NCI-H2029 treated with DMSO at 0.1 percent for 48 hours (cell line): ENCODE measurements at places on chromosomes 6 and 20.
A peak's percentile ranks its signal among the peaks of the same experiment; 100 is the strongest.

DNA sequence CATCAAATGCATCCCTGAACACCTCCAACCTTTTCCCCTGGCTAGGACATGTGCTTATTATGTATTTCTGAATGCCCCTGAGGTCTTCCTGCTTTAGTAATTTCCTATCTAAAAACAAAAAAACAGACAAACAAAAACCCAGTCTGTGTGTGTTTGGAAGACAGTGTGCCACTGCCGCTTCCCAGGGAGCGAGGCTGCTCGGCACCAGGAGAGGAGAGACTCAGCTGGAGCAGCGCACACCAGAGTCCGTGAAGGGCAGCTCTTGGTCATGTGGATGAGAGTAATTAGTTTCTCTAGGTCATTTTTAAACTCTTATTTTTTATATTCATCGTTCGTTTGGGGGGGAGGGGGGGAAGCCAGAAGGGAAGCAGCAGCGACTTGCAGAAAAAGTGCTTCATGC is 10.0 kb upstream of the ANKRD60 start:
- DNase-seq, result no peak

DNA sequence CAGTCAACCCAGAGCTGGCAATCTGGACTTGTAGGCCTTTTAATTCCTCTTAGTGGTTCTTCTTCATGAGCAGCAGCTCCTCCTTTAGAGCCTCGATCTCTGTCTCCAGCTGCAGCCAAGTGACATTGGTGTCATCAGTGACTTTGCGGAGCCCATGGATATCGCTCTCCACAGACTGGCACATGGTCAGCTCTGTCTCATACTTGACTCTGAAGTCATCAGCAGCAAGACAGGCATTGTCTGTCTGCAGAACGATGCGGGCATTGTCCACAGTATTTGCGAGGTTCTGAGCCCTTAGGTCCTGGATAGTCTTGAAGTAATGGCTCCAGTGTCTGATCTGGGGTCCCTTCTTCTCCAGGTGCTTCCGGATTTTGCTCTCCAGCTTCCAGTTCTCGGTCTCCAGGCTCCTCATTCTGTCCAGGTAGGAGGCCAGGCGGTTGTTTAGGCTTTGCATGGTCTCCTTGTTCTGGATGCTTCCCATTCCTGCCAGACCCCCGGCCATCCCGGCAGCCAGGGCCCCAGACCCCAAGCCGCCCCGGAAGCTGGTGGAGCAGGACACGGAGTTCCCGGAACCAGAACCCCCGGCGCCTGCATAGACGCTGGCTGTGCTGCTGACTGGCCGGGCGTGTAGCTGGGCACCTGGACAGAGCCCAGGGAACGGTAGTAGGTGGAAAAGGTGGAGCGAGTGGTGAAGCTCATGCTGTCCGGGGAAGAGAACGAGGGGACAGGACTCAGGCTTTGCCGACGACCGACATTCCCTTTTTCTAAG is 15.1 kb downstream of the RFPL4B start:
- DNase-seq, result no peak

DNA sequence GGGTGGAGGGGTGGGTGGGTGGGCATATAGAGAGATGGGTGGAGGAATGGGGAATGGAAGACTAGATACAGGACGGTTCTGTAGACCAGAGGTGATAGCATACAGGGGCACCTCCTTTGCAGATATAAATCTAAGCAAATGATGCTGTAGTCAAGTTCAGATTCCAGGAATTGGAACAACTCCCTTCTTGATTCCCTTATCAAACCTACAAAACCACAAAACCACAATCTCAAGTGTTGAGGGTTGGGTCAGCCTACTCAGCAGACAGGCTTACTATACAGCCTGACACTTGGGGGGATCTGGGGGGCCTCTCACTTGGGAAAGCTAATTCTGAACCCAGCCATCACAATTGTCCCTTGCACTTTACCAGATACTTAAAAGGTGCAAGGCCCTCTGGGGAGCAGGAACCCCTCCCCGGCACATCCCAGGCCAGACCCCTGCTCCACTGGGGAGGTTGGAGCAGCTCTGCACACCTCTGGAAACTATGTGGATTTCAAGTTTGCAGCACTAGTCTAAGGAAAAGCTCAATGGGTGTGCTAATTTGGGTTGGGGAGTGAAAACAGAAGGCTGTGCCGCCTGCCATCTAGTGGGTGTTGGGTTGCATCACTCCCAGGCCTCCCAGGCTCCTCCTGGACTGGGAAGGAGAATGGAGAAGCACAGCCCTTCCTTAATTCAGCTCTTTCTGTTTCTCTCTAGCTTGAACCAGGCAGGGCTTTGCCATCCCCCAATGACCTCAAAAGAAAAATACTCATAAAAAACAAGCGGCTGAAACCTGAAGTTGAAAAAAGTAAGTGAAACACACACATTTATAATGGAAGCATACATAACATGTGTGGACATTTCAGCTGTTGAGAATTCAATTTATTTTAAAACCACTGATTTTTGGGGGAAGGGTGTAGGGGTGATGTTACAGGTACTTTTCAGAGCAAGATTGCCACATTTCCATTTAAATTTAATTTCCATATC is 121.2 kb upstream of the LAMP5 start:
- peak; percentile 34 for DNase-seq

DNA sequence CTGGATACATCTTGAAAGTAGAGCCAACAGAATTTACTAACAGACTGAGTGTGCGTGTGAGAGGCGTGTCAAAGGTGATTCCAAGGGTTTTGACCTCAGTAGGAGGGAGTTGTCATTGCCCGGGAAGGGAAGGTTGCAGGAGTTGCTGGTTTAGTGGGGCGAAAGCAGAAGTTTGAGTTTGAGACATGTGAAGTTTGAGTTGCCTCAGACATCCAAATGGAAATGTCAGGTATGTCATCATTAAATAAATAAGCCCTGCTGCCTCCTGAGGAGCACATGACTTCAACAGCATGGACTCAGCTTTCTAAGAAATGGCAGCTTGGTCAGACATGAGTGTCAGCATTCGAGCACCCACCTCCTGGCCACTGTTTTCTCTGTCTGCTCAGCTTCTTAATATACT is 26.6 kb upstream of the TGM2 start:
- no peak for DNase-seq

DNA sequence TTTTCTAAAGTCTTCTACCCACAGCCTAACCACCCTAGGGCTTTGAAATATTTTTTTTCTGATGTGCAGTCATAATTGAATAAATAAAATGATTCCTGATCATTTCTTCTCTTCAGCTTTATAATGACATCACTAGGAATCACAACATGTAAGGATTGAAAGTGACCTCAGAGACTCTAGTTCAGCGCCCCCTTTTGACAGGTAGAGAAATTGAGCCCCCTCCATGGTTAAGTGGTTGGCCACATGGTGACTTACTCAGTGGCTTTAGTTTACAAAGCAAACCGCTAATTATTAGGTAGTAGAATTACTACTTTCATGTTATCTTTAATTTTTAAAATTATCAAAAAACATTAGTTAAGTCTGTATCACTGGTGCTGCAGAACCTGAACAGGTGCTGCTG is 13.3 kb upstream of the SLC2A12 start:
- no peak for DNase-seq

DNA sequence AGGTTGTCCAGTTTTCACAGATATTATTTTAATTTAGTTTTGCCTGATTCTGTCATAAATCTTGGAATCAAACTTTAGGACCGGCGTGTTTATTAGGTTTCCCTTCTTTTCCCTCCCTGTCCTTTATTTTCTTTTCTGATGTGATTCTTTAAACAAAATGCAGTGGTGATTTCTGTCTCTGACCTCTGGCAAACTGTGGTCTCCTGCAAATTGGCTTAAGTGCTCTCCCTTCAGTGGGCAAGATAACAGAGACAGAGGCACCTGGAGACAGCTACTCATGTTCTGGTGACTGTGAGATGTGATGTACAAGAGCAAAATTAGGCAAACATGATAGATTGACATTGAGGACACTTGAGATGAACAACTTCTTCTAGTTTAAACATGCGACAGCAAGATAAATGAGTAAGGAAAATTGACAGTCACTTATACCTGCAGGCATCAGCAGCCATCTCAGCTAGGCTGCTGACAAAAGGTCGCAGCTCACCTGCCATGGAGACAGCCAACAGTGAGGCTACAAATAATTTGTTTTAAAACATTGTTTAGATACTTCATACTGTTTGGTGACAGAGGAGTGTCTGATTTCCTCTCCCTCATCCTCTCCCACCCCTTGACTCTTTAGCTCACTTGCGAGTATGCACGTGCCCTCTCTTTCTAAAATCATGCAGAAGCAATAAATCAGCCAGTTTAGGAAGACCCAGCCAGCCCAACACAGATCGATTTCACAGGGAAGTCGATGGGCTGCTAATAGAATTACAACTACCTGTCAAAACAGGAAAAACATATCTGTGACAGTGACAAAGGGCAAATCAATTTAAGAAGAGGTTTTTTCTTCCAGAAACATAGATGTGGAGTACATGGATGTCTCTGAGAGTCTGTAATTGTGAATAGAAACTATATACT is 63.4 kb upstream of the MAP3K7 start:
- no peak for DNase-seq

DNA sequence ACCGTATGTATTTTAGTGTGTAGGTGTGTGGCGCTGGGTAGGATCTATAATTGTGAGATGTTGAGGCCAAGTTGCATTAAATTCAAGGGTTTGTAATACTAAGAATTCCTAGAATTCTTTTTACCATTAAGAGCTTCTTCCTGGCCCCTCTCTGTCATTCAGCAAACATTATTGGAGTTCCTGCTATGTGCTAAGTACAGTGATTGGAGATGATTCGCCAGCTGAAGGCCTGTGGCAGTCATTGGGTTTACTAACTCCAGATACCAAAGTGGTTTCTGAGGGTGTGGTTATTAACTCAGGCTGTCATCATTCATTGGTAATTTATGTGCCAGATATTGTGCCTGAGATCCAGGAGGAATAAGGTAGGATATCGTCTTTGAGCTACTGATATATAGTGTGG is 167.1 kb downstream of the LAMA2 start:
- no peak for DNase-seq
